ENCODE measurements at places on chromosomes 12 and 14.

DNA sequence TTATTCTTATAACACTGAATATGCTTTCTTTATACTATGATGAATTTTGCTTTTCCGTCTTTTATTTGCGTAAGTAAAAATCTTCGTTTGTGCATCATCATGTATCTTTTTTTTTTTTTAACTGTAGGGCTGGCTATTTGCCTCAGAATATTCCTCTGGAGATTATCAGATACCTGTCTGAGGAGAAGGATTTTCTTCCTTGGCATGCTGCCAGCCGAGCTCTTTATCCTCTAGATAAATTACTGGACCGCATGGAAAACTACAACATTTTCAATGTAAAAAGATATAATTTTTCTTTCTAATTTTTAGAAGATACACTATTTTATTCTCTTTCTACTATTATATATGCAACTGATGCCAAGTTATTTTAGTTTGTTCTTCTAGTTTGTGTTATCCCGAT is 346.6 kb downstream of the TRHDE start:
- no peak for DNase-seq

- peak; percentile 40 for DNase-seq
Measured at GRCh38 chr14:55454264-55455002, 14.0 kb upstream of the TBPL2 start.

- no peak for DNase-seq
Measured at GRCh38 chr12:120939523-120939922, 35.4 kb upstream of the SPPL3 start.

DNA sequence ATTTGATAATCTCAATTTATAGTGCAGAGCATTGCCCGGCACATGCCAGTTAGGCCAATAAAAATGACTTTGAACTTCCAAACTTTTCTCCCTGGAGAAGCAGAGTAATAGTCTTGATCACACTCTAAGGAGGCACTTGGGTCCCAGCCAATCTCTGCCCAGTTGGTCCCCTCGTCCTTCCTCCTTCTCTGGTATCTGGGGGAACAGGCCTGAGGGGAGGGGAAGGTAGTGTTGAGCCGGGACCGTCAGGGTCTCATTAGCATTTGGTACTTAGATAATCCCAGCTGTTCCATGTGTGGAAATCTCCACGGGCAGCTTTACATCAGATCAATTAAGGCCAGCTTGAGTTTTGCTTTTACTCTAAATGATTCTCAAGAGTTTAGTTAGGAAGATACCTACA is 70.1 kb downstream of the ZNF641 start:
- no peak for DNase-seq

- DNase-seq: no peak
Measured at GRCh38 chr12:120798696-120799095, 73.1 kb downstream of the ACADS start.

- DNase-seq: no peak
Measured at GRCh38 chr12:92419201-92419600, 273.6 kb upstream of the BTG1 start.

DNA sequence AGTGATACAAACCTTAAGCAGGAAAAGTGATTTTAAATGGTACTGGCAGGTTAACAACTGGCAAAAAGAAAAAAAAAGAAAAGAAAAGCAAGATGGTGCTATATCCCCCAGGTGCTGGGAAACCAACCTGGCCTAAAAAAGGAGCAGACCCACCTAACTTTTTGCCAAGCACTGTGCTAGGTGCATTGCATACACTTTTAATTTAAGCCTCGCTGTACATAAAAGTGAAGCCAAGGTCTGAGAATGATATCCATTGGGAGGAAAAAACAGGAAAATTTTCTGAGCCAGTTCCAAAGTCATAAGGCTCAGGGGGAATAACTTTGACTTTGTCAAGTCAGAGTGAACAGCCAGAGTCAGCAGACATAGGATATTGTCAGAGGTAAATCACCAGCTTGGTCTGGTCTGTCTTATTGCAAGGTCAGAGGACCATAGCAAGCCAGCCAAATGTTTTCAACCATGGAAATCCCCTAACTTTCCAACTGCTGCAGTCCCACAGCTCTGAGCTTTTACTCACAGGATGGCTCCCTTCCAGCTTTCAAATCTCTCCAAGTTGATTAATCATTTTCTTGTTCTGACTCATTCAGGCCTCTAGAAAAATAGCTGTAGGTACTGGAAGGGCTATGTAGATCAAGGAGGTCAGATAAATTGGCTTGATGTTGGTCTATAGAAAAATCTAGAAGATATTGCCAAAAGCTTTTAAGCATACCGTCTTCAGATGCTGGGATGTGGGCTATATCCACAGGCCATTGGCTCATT is 412.9 kb downstream of the RAD51B start:
- DNase-seq: peak; percentile 100

- DNase-seq: no peak
Measured at GRCh38 chr14:89342049-89342448, 75.0 kb downstream of the FOXN3 start.

- DNase-seq: no peak
Measured at GRCh38 chr12:39502726-39503125, 59.8 kb upstream of the KIF21A start.

GRCh38 chr12:5945071-5946008 is at the start of gene ANO2:
TSS of gene ANO2 (minus strand) at chr12:5945259. CDS start at chr12:5945217, 42 bp downstream.
- DNase-seq: no peak

- no peak for DNase-seq
Measured at GRCh38 chr14:98598576-98598975, 673.4 kb downstream of the BCL11B start.

- no peak for DNase-seq
Measured at GRCh38 chr12:45828402-45828801, 98.9 kb downstream of the ARID2 start.

DNA sequence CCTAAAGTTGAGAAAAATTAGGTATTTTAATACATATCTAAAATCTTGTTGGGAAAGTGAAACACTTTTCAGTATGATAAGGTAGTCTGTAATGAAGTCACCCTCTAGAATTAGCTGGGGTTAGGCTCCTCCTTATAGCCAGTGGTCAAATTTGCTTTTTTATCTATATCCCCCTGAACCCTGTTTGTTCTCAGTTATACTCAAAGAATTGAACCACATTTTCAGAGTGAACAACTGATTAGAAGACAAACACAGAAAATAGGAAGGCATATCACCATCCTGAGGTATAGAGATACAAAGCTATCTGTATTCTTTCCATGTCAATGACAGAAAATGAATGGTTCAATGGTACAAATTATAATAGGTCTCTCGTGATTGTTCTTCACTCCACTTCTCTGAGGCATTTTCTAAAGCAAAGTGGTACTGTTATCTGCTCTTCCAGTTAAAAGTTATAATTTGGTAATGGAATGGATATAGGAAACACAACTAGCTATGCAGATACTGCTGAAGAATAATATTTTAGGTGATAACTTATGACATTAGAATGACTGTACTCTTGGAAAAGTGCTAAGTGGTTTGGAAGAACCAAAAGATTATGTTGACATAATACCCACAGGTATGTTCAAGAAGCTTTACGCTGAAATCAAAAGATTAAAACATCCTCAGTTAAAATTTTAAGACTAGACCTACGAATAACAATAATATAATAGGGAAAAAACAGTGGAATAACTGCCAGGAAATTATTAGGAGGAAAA is 27.6 kb downstream of the WASHC3 start:
- DNase-seq: no peak
